ENCODE measurements at places on chromosomes 7 and 10.
A peak's percentile ranks its signal among the peaks of the same experiment; 100 is the strongest.

DNA sequence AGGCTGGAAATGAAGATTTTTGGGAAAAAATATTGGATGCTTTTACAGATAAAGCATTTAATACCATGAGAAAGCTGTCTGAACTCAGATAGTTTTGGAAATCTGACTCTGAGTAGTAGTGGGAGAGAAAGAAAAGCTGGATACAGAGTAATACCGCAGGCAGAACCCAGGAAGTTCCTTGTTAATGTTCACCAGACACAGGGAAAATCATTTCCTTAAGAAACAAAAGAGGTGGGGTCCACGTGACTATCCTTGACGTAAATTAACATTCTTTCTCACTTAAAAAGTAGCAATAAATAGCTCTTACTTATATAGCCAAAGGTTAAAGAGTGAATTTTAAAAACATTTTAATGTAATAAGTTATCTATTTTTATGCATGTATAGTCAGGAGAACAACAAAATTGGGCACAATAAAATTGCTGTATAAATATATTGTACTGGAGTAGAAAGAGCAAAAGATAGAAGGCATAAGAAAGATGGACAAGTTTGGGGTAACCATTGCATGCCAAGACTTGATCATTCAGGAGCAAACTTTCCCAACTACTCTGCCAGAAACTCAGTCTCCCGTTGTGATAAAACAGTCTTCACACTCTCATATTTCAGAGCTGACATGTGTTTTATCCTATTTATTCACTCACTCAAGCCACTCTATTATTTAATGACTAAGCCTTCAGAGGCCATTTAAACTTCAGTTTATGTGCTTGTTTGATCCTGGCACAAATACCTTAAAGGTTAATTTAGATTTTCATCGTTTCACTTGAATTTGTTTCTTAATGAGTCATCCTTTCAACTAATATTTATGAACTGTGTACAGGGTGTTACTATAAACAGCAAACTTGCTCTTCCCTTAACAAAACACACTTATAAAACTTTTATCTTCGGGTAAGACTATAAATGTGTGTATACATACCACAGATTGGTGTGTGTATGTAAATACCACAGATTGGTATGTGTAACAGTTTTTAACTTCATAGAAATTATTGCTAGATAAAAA, 143.1 kb downstream of the GNAI1 start:
- DNase-seq, result no peak

DNA sequence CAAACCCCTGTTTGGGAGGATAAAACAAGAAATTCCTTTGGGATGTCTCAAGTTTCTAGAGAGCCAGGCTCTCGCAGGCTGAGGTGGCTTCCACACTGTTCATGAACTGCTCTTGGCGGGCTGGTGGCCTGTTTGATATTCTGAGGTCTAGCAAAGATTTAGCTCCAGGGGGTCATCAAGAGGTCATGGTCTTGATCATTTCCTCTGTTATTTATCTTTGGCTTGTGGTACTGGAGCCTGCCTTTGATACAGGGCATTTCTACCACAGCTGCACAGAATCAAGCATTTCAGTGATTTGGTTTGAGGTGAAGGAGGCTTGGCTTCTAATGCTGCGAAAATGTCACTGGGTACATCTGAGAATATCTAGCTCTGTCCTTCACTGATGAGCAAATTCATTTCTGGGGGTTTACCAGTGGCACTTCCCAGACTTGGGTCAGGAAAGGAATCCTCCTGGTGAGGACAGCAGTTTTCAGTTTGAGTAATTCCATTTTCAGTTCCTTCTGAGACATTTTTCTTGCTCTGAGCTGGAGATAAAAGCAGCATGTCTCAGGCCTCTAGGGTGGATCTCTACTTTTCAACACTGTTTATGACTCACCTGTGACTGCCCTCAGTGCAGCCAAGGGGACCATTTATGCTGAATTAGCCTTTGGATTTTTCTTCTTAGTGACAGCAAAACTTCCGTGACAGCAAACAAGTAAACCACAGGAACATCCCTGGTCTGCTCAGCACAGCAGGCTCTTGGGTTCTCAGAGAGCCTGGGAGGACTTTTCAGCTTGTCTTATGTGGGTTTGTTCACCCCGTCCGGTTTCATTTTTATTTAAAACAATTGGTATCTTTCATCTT, 312.0 kb downstream of the RNLS start:
- peak; percentile 1 for DNase-seq

DNA sequence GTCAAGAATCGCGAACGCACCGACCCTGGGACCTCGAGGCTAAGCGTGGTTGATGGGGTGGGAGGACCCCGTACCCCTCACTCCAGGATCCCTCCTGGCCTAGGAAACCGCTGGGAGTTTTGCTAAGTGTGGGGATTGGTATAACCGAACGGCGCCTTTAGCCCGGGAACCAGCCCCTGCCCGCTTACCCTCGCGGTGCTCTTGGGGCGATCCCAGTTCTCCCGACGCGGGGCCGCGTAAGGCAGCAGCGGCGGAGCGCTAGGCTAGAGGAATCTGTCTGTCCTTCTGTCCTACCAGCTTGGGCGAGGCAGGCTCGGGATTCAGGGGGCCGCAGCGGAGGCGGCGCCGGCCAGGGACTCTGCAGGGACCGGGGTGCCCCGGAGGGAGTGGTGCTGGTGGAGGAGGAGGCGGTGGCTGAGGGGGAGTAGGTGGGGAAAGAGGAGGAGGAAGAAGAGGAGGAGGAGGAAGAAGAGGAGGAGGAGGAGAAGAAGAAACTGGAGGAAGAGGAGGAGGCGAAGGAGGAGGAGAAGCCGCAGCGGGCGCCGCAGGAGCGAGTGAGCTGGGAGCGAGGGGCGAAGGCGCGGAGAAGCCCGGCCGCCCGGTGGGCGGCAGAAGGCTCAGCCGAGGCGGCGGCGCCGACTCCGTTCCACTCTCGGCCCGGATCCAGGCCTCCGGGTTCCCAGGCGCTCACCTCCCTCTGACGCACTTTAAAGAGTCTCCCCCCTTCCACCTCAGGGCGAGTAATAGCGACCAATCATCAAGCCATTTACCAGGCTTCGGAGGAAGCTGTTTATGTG, 439 bp upstream of the EMX2 start:
- DNase-seq, result no peak

GRCh38 chr7:88147949-88148348, 71.9 kb downstream of the SRI start:
- no peak for DNase-seq

- DNase-seq, result no peak
These were observed 1.9 kb downstream of the COL1A2 start for GRCh38 chr7:94396596-94396995.

DNA sequence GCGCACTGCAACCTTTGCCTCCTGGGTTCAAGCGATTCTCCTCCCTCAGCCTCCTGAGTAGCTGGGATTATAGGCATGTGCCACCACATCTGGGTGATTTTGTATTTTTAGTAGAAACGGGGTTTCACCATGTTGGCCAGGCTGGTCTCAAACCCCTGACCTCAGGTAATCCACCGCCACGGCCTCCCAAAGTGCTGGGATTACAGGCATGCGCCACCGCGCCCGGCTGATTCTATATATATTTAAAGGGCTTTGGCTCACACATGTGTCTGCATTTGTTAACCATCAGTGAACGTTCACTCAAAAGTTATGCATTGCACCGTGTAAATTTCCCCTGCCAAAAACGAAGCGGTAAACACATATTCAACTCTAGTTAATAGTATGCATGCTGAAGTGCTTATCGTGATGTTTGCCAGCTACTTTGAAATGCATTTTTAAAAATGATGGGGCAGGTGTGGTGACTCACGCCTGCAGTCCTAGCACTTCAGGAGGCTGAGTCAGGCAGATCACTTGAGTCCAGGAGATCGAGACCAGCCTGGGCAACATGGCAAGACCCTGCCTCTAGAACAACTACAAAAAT, 17.7 kb upstream of the WIPI2 start:
- no peak for DNase-seq

GRCh38 chr10:93874309-93875031, 19.3 kb upstream of the SLC35G1 start:
- DNase-seq, result no peak

GRCh38 chr10:78523453-78523852, 489.8 kb downstream of the RPS24 start:
- no peak for DNase-seq

DNA sequence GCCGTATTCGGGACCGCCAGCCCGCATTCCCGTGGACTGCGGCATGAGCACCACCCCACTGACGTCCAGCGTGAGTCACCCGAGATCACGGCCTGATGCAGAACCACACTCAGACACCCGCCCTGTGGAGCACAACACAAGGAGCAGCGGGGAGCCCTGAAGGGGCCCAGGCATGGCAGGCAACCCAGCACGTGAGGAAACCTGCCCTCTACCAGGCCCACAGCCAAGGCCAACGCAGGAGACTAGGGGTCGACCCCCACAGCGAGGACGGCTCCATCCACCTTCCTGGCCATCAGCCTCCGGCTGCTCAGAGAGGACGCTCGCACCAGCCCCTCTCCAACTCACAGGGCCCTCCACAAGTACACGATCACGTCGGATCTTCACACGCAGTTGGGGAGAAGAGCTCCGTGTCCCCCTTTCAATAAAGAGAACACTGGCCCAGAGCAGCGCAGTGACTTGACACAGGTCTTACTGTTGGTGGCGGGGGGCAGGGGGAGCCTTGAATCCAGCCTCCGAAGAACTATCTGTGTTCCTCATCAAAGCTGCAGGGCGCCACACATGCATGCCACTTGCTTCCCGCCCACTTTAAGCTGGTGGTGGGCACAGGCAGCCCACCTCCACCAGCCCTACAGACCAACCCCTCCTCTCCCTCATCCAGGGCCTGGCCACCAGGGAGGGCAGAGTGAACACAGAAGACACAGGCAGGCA, 22.0 kb downstream of the MAD1L1 start:
- no peak for DNase-seq

DNA sequence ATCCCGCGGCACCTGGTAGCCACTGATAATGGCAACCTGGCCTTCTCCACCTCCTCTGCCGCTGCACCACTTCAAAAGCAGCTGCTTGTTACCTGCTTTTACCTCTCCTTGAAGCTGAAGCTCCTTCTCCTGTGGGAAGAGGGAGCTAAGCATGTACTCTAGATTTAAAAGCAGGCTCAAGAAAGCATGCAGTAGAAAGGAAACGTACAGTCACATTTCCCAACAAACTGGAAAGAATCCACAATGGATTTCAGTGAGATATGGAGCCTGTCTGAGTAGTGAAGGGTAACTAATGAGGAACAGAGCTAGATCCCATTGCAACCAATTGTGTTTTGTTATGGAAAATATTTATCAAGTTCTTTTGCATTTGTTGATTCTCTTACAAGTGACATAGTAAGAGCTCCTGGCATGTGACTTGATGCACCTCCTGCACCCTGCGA, 457.4 kb upstream of the GALNT17 start:
- no peak for DNase-seq

GRCh38 chr10:122507616-122508015, 46.3 kb downstream of the HTRA1 start:
- DNase-seq, result no peak

- no peak for DNase-seq
These were observed 3.6 kb downstream of the FOXI2 start for GRCh38 chr10:127740596-127740995.

DNA sequence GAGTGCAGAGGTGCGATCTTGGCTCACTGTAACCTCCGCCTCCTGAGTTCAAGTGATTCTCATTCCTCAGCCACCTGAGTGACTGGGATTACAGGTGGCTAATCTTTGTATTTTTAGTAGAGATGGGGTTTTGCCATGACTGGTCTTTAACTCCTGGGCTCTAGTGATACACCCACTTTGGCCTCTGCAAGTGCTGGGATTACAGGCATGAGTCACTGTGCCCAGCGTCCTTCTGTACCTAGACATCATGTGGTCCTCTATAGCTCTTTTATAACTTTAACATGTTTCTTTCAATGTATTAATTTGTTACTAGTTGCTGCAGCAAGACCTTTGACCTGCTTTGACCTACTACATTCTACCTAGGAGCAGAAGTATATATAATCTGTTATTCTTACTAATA, 38.7 kb upstream of the BICC1 start:
- DNase-seq, result no peak

GRCh38 chr10:79402625-79402946, 42.8 kb downstream of the ZCCHC24 start:
- no peak for DNase-seq

- DNase-seq, result no peak
These were observed 167.6 kb downstream of the SNX13 start for GRCh38 chr7:17772581-17773288.

GRCh38 chr7:110541962-110542361, 549.0 kb upstream of the LRRN3 start:
- DNase-seq, result no peak

DNA sequence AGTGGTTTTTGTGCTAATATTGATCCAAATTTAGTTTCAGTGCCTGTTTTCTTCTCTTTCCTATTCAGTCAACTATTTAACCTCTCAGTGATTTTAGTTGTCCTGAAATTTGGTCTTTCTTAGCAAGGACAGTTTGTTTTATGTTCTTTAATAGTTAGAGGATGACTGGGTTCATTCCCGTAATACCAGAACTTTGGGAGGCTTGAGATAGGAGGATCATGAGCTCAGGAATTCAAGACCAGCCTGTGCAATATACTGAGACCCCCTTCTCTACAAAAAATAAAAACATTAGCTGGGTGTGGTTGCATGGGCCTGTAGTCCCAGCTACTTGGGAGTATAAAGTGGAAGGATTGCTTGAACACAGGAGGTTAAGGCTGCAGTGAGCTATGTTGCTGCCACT, 148.3 kb downstream of the EXOC4 start:
- no peak for DNase-seq

GRCh38 chr7:102849079-102849478, 63.7 kb upstream of the LRRC17 start:
- no peak for DNase-seq

GRCh38 chr7:17144322-17144721, 154.1 kb upstream of the AHR start:
- DNase-seq, result peak; percentile 13

DNA sequence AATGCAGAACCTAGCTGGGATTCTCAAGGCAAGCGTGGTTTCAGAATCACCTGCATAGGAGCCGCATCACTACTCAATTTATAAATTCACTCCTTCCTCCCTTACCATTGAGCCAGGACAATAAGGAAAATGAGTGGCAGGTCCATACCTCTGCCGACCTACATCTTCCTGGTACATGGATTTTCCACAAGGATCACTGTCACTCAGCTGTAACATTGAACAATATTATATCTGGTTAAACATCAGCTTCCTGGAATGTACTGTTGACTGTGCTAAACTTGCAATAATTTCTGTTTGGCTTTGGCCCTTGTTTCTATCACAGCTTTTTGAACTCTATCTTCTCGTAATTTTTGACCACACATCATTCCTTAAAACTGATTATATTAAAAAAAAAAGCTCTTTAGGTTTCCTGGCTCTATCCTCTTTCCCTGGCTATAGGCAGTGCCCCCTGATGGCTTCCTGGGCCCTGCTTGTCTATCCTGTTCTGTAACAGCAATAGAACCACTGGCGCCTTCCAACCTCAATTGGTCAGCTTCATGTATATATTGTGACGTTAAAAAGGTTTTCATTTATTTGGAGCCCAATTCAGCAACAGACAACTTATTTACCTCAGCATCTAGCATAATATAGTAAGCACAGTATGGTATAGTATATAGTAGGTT, 59.2 kb downstream of the RNLS start:
- no peak for DNase-seq

GRCh38 chr7:35993676-35994606, 159.1 kb upstream of the EEPD1 start:
- DNase-seq, result no peak

- DNase-seq, result no peak
These were observed 68.5 kb downstream of the CRTAC1 start for GRCh38 chr10:97961945-97962344.

- no peak for DNase-seq
These were observed 107.0 kb upstream of the PDE1C start for GRCh38 chr7:32177232-32177631.
